Frontal cortex (tissue), 4 donors: ENCODE measurements at places on chromosomes 7 and 10.

DNA sequence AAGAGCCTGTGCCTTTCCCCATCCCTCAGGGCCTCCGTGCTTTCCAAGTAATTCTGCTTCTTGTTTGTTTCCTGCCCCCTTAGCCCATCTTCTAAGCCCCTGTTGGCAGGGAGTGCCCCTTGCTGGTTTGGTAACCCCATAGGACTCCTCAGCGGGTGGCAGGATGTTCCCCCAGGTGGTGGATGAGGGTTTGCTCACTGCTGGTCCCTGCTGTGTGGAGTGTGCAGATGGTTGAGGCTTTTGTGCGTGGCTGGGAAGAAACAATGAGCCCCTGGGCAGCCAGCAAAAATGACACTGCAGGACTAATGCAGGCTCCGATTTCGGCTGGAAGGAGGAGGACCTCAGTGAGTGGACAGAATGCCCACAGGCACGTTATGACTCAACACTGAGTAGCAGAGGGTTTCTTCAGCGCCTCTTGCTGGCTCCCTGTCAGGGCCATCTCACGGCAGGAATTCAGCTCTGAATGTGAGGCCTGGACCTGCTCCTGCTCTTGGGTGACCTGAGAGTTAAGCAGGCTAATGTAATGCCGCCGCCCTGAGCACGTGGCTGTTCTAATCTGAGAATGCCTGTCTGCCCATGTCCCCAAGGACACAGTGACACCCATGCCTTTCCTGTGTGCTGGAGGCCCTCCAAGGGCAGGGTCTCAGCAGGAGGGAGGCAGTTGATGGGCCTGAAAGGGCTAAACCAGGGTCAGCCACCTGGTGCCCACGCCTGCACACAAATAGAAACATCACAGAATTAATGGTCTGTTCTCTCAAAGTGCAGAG lies 16.6 kb downstream of the BAG3 start:
- DNase-seq = no peak

GRCh38 chr7:35714407-35714806 lies 19.5 kb upstream of the HERPUD2 start:
- no peak for DNase-seq

GRCh38 chr10:63331586-63331985 lies 134.2 kb downstream of the JMJD1C start:
- DNase-seq = no peak

- no peak for DNase-seq
These were observed 339.9 kb downstream of the DNAJB6 start for GRCh38 chr7:157676456-157677255.

GRCh38 chr10:74643596-74643975 lies 182.8 kb upstream of the KAT6B start:
- no peak for DNase-seq

DNA sequence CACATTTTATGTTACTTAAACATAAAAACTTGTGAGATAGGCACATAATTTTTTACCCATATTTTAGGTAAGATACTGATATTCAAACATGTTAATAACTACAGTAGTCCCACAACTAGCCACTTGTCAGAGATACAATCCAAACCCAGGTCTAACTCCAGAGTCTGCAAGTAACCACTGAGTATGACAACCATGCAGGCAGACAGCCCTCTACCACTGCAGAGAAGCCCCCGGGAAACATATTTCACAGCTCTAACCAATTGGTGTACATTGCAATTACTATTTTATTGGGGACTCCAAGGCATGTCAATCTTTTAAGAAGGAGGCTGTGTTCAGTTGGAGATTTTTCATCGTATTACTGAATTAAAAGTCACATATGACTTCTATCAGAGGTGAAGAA lies 107.2 kb upstream of the FAM133B start:
- DNase-seq = no peak

DNA sequence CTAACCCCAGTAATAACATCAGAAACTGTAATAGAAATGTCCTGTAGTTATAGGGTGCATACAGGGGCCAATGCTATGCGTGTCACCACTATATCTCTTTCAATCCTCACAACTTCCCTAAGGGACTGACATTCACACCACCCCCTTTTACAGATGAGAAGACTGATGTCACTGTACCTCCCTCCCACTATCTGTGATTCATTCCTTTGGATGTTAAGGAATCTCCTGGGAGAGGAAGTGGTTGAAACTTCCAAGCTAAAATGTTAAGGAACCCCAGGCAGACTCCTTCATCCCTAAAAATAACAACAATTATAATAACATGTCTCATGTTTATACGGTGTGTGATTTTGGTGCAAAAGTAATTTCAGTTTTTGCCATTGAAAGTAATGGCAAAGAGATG lies 5.4 kb downstream of the COL13A1 start:
- DNase-seq = no peak

DNA sequence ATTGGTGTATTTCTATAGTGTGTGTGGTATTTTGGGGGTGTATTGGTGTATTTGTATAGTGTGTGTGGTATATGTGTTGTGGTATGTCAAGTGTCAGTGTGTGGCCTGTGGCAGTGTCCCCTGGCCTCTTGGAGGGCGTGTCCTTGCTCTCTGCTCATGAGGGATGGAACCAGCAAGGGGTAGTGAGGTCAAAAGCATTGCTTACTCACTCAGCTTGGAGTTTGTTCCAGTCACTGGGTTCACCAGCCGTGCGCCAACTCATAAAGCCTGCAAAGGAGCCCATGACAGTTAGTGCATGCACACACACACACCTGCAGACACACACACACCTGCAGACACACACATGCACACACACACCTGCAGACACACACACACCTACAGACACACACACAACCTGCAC lies 4.3 kb upstream of the TRPV6 start:
- DNase-seq = no peak

GRCh38 chr7:37438906-37439652 lies 9.6 kb downstream of the ELMO1 start:
- no peak for DNase-seq

DNA sequence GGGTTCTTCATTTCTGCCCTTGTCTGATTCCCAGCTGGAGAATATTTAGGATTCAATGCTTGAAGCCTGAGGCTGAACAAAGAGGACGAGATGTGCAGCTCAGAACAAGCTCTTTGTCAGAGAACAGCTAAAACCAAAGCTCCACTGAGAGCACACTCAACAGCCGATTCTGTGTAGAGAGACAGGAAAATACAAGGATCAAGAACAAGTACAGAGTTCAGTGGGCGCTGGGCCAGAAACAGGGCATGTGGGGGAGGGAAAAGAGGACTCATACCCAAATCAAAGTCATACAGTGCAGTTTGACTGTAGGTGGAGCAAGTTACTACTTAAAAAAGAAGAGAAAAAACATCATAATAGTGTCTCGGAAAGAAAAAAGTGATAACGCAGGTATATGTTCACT lies at the start of gene AGMO:
Gene AGMO (minus strand): TSS at position 181 of the 400 bp plus-strand sequence.
- DNase-seq = peak; percentile 17

GRCh38 chr7:35658606-35659201 lies 36.2 kb downstream of the HERPUD2 start:
- DNase-seq = no peak

GRCh38 chr10:125093199-125093973 lies 67.0 kb downstream of the CTBP2 start:
- no peak for DNase-seq

DNA sequence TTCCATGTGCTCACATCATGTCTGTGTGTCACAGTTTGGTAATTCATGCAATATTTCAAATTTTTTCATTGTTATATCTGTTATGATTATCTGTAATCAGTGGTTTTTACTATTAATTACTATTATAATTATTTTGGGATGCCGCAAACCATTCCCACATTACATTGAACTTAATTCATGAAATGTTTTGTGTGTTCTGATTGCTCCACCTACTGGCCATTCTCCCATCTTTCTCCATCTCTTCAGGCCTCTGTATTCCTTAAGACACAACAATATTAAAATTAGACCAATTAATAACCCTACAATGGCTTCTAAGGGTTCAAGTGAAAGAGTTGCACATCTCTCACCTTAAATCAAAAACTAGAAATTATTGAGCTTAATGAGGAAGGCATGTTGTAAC lies 398.5 kb downstream of the PCDH15 start:
- DNase-seq = no peak

- peak; percentile 73 for DNase-seq
These were observed 73.4 kb upstream of the KCNMA1 start for GRCh38 chr10:77710759-77711682.

- DNase-seq = no peak
These were observed 80.1 kb upstream of the ATP6V0A4 start for GRCh38 chr7:138878051-138878450.

DNA sequence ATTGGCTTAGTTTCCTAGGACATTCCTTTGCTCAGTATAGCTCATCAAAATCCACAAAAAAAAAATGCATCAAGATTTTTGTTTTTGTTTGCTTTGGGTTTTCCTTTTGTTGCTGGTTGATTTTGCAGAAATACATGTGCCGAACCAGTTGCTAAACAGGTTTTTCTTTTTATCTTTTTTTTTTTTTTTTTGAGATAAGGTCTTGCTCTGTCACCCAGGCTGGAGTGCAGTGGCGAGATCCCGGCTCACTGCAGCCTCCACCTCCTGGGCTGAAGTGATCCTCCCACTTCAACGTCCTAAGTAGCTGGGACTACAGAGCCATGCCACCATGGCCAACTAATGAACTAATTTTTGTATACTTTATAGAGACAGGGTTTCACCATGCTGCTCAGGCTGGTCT lies 8.3 kb downstream of the CSTF2T start:
- DNase-seq = no peak

- DNase-seq = no peak
These were observed 30.1 kb downstream of the RAB18 start for GRCh38 chr10:27534161-27534700.

GRCh38 chr10:93897070-93897780 lies 3.4 kb downstream of the SLC35G1 start:
- no peak for DNase-seq

DNA sequence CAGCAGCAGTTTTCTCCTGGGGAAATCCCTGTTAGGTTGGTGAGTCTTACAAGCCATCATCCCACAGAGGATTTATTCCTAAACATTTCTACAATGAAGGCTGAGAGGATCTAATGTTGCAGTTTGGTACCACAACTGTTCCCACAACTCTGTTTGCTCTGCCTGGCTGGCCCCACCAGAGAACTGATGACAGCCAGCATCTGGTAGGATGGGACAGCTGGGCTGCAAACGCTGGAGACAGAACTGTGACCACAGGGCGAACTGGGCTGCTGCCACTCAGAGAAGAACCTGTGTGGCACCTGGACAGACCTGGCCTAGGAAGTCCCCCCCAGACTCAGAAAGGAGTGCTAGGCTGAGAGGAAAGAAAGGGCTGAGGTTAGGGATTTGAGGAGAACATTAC lies 94.8 kb downstream of the CALN1 start:
- no peak for DNase-seq

DNA sequence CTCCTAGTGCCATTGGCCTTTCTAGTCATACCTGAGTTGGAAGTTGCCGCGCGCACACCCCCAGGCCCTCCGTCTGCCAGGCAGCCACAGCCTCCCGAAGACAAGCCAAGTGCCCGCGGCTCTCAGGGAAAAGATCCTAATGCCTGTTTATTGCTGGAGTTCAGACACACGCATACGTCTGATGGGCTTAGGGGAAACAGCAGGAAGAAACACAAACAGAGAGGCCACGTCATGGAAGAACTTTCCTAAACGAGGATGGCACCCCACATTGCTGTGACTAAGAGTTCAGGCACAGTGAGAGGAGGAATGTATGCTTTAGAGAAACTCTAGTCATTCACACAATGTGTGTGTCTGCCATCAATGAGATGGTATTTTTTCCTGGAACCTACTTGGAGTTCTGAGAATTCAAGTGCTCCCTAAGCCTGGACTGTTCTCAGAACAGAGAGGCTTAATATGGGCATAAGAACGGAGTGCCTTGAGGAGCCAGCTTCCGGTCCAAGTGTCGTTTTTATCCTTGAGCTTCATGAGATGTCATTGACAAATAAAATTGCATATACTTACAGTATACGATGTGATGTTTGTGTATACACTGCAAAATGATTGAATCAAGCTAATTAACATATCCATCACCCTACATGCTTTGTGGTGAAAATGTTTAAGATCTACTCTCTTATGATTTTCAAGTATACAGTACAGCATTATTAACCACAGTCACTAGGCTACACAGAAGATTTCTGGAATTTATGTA lies 11.6 kb upstream of the RBP3 start:
- DNase-seq = no peak

GRCh38 chr7:41809116-41809515 lies 106.2 kb upstream of the INHBA start:
- no peak for DNase-seq

DNA sequence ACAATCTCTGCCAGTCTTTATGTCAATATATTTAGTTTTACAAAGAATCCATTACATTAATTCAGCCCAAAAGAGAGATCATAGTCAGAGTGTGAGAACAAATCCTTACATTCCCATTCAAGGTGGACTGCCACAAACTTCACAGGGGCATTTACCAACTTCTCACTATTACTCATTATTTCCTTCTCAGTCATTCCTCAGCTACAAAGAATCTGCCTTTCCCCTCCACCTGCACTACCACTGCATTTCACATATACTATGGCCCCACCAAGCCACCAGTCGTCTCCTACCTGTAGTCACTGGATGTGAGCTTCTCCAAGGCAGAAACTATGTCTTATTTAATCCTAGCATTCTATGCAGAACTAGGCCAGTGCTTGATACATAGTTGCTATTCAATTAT lies 94.3 kb downstream of the USP6NL start:
- no peak for DNase-seq

GRCh38 chr7:110867771-110868170 lies 223.2 kb upstream of the LRRN3 start:
- DNase-seq = no peak

- DNase-seq = no peak
These were observed 341.5 kb downstream of the GALNT17 start for GRCh38 chr7:71473366-71473967.

- DNase-seq = no peak
These were observed 1.4 kb downstream of the KIN start for GRCh38 chr10:7786430-7786829.

- no peak for DNase-seq
These were observed 64.4 kb downstream of the SAMD9 start for GRCh38 chr7:93053209-93053948.

- DNase-seq = no peak
These were observed 88.3 kb downstream of the GALNT17 start for GRCh38 chr7:71220210-71220695.

DNA sequence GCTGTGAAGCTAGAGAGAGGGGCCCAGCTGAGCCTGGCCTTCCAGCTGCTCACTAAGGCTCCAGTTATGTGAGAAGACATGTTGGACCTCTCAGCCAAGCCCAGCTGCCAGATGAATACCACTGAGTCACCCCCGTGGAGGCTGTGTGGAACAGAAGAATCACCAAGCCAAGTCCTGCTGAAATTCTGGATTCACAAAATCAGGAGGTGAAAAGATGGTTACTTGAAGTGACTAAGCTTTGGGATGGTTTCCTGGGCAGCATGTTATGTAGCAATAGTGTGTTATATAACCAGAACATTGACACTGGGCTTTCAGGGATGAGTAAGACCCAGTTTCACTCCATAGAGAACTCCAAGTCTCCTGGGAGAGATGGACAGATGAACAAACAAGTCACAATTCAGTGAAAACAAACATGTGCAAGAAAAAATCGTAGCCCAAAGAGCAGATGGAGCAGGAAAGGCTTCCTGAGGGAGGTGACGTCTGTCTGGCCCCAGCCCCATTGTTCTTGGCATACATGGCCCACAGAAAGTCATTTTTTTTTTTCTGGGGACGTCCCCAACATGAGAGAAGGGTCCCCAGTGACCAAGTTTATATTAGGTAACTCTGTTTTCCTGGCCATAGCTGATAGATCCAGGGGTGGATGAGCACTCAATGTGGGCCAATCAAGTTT lies 64.1 kb upstream of the PDZD8 start:
- no peak for DNase-seq
